ENCODE measurements at places on chromosomes 7 and 10.

DNA sequence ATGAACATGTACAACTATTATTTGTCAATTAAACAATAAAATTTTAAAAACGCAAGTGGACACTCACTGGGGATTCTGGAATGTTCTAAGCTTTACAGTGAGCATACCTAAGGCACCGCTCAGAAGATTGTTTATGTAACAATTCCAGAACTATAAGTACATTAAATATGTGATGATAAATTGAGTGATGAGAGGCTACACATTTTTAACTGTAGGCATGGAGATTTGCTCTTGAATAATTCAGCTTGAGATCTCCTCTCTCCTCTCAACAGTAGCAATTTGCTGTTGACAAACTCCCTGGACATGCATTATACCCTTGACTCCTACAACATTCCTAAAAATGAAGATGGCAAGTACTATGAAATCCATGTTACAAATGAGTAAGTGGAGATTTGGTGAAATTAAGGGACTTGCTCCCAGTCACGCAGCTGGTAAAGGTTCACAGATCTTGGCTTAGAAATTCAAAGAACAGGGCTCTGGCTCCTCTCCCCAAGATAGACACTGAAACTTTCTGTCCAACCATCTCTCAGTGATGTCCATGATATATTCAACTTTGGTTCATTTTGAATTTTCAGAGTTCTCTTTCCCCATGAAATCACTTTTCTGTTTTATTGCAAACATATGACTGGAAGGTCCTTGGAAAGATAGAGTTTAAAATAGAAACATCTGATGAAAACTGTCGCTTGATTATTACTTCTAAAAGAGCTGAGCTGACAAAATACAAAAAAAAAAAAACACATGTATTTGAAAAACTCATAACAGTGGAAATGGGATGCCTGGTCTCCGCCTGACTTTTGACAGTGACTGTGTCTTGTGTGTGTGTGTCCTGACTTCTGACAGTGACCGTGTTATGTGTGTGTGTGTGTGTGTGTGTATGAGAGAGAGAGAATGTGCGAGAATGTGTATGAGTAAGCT, 488.3 kb downstream of the TNS3 start:
- DNase-seq = no peak

GRCh38 chr7:123558289-123558874, 764 bp upstream of the NDUFA5 start:
- DNase-seq = no peak

- no peak for DNase-seq
These were observed 239.7 kb upstream of the PLXDC2 start for GRCh38 chr10:19576576-19576975.

DNA sequence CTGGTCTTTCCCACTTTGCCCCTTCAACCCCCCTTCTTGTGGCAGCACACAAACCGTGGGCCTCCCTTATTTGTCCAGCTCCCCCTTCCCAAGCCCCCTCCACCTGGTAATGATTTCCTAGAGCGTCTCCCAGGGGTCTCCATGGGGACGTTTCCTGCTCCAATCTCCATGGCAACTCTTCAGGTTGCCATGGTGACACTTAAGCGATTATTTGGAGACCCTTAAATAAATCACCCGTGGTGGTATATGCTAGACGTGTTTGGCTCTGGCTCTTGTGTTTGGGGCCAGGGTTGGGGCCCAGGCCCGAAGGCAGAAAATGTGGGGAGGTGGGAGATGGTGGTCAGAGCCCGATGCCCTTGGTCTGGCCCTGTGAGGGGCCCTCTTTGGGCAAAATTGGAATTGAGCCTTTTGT, 41.1 kb upstream of the DLG5 start:
- DNase-seq = no peak

- no peak for DNase-seq
These were observed 3.1 kb upstream of the TMEM26 start for GRCh38 chr10:61456095-61456789.

DNA sequence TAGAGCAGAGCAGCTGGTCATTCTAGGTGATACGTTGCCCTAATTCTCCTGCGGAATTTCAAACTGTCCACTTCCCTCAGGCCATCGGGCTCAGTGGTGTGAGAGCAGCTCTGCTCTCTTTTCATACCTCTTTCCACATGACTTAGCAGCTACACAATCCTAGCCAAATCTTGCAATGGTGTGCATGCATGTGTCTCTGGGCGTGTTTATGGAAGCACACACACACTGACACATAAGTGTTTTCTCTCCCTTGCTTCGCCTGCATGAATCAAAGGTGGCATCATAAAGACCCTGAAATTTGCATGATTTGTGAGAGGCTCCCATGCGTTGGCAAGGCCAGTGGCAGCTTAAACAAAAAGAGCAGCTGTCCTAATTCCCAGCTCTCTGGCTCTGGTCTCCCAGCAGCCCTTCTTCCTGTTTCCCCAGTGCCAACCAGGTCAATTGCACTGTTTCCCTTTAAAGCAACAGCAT, 1189.5 kb downstream of the GATA3 start:
- DNase-seq = no peak

DNA sequence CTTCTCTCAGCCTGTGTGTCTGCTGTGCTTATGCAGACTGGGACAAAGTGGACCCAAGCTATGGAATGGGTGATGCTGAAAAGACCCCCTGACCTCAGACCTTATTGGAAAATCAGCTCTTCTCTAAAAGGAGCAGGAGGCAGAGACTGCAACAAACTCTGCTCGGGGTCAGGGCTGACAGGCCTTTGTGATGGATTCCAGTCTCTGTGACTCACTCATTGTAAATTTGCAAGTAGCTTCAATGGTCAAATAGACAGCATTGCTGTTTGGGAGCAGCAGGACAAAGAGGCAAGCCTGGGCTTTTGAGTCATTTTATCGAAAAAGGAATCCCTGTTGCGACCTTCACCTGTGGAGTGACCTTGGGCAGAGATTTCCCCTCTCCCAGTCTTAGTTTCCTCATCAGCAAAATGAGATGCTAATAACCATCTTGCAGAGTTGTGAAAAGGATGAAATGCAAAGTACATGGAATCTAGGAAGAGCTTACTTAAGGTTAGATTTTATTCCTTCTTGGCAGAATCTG, 26.1 kb upstream of the GPR26 start:
- DNase-seq = peak; percentile 34

DNA sequence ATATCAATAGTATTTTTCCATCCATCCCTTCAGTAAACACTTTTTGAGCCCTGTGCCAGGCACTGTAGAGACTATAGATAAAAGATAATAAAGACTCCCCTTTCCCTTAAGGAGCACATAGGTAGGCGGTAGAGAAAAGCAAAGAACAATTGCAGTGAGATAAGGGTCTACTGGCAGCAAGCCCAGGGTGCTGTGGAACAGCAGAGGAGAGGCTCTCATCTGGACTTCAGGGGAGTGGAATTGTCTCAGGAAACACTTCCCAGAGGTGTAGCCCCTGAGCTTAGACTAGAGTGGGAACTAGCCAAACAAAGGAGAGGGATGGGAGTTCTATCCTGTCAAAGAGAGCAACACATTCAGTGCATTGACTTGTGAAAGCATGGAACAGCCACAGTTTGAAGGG, 102.0 kb downstream of the NRF1 start:
- DNase-seq = no peak

GRCh38 chr7:77699056-77699455, 2.8 kb downstream of the RSBN1L start:
- DNase-seq = no peak

GRCh38 chr10:17735166-17735941, 16.6 kb upstream of the TMEM236 start:
- DNase-seq = no peak

GRCh38 chr7:23467806-23468525, 2.3 kb downstream of the IGF2BP3 start:
- no peak for DNase-seq

DNA sequence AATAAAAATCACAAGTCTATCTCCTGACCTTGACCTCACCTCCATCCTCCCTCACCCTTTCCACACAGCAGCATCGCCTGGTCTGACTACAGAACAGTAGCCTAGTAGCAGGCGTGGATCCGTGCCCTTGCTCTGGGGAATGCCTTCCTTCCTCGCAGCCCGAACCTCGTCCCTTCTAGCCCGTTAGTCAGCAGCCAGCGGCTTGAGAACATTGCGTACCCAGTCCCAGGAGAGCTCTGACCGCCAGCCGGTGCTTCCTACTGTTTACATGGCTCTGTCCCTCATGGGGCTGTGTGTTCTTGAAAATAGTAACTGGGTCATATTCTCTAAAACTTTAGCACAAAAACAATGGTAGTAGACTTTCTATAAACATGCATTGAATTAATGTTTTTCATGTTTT, 682.7 kb upstream of the IGFBP3 start:
- no peak for DNase-seq
